ENCODE measurements at places on chromosomes 2 and 18.

DNA sequence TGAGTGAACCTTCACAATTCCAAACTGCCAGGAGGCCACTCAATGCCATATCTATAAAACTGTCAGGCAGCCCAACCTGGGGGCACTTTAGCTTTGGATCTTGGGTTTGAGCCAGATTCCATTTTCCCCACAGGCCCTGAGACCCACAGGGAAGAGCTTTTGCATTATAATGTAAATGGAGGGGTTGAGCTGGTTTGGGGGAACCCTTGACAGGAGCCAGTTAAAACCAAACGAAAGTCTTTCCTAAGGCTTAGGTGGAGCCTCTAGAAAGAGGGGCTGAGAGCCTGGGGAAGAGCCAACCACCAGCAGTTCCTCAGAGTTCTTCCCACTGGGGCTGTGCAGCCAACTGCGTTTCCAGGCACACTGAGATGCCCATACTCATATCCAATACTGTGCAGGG is 42.7 kb downstream of the BCL11A start:
- no peak for DNase-seq

DNA sequence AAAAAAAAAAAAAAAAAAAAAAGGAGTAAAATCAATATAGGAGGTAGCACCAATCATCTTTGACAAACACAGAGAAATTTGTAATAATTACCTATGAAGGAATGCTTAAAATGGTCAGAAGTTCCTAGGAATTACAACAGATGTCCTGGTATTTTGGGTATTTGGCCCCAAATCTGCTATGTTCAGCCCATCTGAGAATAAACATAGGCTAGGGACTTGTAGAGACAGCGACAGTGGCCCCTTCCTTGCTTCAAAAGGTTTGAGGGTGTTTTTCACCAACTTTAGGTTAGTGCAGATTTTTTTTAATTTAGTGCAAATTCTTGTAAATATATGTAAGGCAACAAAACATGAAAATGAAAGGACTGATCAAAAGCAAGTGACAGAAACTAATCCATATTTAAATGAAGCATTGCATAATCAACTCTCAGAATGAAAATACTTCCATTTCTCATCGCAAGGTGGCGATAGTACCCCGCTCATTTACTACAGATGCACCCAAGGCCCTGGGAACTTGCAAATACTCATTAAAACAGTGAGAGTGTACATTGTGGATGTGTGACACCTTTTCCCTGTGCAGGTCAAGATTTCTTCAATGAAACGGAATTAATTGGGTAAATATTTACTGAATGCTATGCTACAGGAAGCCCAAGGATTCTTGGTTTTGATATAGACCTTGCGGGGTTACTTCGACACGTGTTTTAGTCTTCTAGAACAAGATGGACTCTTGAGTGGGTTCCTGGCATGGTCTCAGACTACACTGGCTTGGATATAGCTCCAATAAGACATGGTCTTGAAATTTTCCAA is 44.6 kb downstream of the FAM124B start:
- peak; percentile 30 for DNase-seq

- DNase-seq, result no peak
Observed at GRCh38 chr18:49048396-49049020, 97.7 kb upstream of the SMAD7 start.

GRCh38 chr2:85445316-85446295 is 27.1 kb downstream of the SH2D6 start:
- DNase-seq, result no peak

DNA sequence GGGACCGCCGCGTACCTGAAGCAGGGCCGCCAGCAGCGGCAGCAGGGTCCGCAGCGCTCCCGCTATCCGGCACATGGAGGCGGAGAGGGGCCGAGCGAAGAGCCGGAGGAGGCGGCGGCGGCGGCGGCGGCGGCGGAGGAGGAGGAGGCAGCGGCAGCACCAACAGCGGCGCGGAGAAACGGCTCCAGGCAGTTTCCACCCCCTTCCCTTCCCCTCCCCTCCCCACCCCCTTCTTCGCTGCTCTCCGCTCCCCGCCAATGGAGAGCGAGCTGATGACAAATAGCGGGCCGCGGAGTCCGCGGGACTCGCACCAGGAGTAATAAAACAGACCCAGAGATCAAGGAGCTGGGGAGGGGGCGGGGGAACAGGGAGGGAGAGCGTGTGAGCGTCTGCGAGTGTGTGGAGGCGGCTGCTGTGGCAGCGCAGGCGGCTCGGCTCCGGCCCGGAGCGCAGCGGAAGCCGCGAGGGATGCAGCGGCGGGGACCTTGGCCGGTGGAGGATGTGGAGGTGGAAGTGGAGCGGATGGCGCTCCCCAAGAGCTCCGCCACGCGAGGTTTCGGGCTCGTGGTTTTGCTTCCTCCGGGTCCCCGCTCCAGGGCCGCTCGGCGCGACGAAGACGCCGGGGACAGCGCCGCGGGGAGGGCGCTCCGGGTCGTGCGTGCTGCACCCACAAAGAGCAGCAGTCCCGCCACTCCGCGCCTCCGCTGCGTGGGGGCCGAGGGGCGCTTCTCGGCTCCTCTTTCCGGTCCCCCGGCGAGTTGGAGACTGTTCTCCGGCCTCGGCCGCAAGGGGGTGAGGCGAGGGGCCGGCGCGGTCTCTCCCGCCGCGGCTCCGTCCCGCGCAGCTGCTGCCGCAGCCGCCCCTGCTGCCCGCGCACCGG is at the start of gene CDH2:
CDH2 (minus strand) TSS at position 183 of the 880 bp plus-strand sequence; CDS start at position 75, 108 bp downstream.
- no peak for DNase-seq

DNA sequence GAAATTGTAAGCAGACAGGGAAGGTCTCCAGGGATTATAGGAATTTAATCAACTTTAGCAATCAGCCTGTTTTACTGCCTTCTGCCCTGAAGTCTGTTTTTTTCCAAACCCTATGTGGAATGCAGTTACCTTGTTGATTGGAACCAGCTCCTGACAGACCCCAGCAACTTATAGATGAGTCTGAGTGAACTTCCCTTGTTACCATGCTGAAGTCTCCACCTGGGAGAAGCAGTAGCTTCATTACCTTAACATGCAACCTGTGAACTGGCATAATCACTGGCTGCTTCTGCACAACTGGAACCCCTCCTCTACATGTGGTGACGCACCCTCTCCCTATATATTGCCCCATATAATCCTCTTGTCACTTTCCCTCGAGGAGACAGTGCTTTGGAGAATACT is 226.3 kb upstream of the SPOPL start:
- no peak for DNase-seq

DNA sequence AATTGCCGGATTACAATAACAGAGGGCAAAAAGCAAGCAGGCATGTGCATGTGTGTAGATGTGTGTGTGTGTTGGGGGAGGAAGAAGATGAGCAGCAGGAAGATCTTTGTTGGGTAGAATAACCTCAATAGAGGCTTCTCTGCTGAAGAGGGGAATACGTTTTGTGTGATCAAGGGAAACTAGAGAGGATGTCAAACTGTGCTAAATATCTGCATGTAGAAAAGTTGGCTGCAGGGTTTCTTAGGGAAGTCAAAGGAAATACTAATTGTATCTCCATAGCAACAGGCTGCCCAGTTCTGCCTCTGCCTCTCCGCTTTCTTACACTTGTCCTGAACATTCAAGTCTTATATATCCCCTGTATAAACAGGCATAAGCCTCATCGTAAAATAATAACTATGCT is 190.1 kb upstream of the RND3 start:
- no peak for DNase-seq

- no peak for DNase-seq
Observed at GRCh38 chr2:75246441-75247167, 47.3 kb upstream of the TACR1 start.

Measured in stimulated activated CD4-positive, alpha-beta T cell treated with anti-CD3 and anti-CD28 coated beads, Interleukin-4, amount 100 ng/mL, for 1 hour (primary cell).